NCI-H2171 (cell line): ENCODE measurements at places on chromosomes 7 and 10.

DNA sequence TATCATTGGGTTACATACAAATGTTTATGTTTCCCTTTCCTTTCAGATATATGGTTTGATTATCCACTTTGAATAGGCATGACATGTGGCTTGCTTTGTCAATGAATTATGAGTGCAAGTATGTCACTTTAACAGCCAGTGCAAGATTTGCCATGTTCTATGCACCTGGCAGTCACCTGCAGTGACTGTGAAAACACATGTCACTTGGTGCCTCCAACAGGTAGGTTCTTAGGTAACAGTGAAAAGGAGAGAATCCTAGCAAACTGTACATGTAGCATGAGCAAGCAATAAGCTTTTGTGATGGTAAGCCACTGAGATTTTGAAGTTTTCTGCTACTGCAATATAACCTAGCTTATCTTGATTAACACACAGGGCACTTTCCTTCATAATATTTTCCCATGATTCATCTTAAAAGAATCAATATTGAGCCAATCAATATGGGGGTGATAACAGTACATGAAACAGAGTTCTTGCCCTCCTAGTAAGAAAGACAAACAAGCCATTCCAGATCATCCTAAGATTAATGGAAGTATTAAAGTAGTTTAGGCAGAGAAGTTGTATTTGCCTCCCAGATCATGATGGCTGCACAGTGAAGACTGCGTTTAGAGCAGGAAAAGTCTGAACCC is 7.9 kb upstream of the RALA start:
- no peak for DNase-seq

DNA sequence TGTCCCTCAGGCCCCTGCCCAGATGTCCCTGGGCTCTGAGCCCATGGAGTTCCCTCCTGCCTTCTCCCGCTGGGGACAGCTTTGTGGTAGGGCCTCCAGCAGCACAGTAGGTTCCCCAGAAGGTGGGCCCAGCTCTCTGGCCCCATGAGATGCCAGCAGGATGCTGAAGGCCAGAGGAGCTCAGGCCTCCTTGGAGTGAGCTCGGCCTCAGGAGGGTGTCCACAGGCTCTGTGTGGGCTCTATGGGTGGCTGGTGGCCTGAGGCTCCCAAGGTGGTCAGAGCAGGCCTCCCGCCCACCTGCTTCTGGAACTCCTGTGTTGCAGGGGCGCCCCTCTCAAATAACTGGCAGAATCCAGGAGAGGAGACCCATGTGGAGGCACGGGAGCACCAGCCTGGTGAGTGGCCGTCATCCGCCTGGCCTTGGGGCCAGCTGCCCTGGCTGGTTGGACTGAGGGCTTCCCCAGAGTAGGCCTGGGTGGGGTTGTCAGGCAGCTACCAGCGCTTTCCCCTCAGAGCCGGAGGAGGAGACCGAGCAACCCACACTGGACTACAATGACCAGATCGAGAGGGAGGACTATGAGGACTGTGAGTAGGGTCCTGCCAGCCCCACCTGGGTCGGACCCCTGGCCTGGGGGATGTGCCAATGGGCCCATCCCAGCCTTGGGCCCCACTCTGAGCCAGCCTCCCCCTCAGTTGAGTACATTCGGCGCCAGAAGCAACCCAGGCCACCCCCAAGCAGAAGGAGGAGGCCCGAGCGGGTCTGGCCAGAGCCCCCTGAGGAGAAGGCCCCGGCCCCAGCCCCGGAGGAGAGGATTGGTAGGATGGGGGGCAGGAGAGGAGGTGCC is 3.2 kb downstream of the AEBP1 start:
- DNase-seq: no peak

- no peak for DNase-seq
Observed at GRCh38 chr10:113518415-113518814, 34.4 kb upstream of the HABP2 start.

- DNase-seq: no peak
Observed at GRCh38 chr10:21518641-21519396, 6.7 kb downstream of the SKIDA1 start.

- no peak for DNase-seq
Observed at GRCh38 chr10:96090463-96090800, 39.7 kb upstream of the ZNF518A start.

DNA sequence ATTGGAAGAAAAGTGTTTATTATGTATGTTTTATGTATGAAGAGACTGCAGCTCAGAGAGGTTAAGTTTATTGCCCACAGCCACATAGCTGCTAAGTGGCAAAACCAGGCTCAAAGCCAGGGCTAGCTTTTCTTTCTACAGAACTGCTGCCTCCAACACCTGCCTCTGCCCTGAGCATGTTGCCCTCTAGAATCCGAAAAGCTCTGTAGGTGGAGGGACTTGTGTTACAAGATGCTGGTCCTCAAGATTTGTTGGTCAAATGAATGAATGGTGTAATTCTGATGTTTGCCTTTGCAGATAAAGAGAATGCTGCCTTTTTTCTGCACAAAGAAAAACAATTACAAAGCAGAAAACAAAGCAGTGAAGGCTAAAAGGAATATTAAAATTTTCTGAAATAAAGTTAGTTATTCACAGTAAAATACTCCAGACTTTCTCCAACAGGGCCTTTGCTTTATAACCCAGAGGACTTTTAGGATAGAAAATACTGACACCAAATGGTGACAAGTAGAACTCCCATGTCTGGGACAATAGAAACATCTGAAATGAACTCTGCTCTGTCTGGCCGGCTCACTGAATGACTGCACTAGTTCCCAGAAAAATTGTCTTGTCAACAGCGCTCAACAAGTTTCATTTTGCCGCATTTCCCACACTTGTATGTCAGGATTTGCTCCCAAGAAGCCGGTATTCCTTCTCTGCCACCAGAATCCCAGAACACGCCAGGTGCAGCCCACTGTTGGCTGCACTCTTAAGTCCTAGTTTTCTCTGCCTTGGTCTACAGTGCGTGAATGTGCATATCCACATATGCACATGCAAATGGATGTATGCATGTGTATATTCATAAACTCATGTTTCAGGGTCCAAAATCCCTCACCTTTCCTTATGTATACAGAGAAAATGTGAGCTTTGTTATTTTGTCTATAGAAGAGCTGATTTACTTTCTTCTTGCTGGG is 11.0 kb upstream of the DNTT start:
- DNase-seq: no peak

GRCh38 chr7:7765422-7765821 is 47.0 kb upstream of the RPA3 start:
- no peak for DNase-seq

- DNase-seq: no peak
Observed at GRCh38 chr7:108270385-108271015, 140.3 kb upstream of the LAMB4 start.

- no peak for DNase-seq
Observed at GRCh38 chr7:95776561-95777185, 4.3 kb downstream of the DYNC1I1 start.

GRCh38 chr10:79316671-79317431 is 30.4 kb upstream of the PPIF start:
- no peak for DNase-seq

DNA sequence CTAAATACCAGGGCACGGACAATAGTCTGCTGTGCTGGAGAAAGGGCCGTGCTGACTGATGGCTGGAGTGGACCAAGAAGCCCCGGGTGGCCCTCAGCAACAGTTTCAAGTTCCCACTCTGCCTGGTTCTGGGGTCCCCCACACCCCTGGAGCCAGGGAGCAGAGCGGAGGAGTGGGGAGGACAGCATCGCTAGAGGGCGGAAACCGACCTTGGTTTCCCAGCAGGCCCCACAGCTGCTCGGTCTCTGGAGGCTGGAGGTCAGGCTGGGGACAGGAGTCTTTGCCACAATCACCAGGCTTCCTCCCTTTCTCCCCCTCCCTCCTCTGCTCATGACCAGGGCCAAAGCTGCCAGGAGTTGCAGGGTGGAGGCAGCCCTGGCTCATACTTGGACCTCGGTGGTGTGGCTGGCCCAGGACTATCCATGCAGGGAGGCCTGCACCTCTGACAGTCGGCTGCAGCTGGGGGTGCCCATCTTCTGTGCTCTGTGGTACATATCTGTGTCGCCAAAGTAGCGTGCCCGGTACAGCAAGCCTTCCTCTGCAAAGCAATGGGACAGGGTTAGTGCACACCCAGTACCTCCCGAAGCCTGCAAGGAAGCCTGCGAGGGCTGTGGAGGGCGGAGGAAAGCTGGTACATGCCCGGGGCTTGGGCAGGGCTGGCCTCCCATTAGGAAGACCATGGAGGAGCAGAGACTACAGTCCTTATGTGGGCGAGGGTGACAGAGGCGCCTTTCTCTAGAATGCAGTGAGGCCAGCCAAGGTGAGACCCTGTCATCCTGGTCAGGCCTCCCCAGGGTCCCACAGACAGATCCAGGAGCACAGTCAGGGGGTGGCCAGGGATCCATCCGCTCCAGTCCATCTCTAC is 19.1 kb downstream of the DNAJB12 start:
- no peak for DNase-seq

DNA sequence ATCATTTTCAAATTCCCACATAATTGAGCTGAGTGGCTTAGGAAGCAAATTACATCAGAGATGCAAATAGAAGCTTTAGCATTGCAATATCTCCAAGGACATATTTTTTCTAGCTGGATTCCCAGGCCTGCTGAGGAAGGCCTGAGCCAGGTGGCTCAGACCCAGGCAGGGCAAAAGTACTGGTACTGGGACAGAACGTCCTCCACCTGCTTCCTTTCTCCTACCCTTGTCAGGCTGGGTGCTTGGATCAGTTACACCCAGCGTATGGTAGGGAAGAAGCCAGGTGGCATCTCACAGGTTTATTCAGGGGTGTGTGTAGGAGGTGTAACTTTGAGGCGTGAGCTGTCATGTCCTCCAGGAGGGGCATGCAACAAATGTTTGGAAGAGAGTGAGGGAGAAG is 3.0 kb upstream of the PANK1 start:
- peak; percentile 1 for DNase-seq

- DNase-seq: no peak
Observed at GRCh38 chr10:68032113-68032512, 43.0 kb downstream of the HERC4 start.

GRCh38 chr7:39547336-39547735 is 18.9 kb upstream of the YAE1 start:
- no peak for DNase-seq

DNA sequence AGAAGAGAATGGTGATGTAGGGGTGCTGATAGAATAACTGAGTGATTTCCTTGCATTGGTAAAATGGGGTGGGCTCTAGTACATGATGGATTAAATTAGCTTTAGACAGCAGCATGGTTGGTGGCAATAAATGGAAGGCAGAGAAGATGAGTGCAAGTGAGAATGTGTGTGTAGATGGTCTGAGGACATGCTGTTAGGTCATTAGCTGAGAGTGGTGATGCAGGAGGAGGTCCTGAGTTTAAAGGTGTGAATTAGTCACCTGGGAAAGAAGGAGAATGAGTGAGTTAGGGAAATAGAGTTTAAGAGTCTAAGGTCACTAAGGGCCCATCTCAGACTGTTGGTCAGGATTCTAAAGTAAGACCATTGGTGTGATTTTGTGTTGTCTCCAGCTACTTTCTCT is 17.9 kb upstream of the SEC61A2 start:
- DNase-seq: no peak

GRCh38 chr7:135169964-135170273 is 588 bp downstream of the CYREN start:
- peak; percentile 28 for DNase-seq

- no peak for DNase-seq
Observed at GRCh38 chr10:83930-84530, 34.9 kb upstream of the TUBB8 start.

GRCh38 chr7:150405584-150406311 is 26.6 kb downstream of the ZNF775 start:
- no peak for DNase-seq

GRCh38 chr10:17648243-17649035 is 4.5 kb downstream of the STAM start:
- DNase-seq: no peak

DNA sequence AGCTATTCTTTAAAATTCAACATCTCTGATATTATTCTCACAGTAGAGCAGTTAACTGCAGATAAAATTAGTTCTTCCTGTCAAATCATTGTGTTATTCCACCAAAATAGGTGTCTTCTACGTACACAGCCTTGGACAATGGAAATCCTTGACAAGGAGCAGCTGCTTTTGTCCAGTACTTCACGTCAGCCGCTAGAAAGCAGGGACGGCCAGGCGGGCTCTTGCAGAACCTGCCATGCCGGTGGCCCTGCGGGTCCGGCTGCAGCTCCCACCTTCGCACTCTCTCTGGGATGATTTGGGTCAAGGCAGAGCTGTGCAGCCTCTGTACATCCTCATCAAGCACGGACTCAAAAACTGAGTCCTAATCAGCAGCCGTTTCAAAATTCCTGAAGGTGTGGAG is 2.2 kb upstream of the FOXI2 start:
- DNase-seq: no peak

DNA sequence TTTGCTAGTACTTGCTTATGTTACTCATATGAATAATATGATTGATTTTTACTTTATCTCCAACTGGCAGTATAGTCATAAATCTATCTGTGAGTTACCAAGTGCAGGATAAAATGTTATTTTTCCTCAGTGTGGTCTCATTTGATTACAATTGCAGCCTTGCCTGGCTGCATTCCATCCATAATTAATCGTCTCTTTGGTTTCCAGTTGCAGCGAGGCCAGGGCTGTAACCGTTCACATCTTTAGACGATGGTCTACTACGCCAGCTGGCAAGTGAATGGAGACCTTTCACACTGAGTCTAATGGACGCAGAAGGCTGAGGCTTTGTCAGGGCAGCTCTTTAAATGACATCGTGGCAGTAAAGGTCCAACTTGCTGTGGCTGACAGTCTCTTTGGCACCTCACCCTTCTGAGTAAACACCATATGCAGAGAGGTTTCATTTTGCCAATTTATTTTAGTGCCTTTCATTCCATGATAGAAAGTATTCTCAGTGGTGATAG is 84.0 kb downstream of the ARL4A start:
- peak; percentile 50 for DNase-seq

DNA sequence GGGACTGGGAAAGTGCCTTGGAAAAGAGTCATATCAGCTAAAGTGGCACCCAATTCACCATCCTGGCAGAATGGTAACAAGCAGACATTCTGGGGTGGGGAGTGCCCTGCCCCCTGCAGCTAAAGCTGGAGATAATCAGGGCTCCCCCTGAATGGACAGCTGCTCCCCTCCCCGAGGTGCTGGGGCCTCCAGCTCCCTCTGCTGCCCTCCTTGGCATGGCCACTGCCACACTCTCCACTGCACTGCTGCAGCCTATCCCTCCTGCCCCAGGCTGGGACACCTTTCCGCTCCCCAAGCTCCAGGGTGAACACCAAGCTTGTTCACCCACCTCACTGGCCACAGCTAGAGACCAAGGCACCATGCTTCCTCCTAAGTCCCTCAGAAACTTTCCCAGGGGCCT is 9.8 kb upstream of the PARD3 start:
- DNase-seq: no peak

DNA sequence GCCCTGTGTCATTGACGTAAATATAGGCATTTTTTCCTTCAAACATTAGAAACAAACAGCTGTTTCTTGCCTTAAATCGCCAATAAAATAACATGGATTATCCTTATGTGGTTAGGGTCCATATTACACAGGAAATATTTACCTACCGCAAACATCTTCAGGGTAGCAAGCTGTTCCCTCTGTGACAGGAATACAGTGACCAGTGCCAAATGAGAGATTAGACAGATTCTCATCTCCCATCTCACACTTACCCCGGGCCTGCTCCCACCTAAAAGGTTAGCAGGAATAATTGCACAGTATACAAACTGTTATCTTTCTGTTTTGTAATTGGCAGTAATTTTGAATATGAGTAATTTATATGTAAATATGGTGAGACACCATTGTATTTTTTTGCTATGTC is 16.5 kb downstream of the MKI67 start:
- no peak for DNase-seq
